ENCODE measurements at places on chromosomes 3 and 15.

DNA sequence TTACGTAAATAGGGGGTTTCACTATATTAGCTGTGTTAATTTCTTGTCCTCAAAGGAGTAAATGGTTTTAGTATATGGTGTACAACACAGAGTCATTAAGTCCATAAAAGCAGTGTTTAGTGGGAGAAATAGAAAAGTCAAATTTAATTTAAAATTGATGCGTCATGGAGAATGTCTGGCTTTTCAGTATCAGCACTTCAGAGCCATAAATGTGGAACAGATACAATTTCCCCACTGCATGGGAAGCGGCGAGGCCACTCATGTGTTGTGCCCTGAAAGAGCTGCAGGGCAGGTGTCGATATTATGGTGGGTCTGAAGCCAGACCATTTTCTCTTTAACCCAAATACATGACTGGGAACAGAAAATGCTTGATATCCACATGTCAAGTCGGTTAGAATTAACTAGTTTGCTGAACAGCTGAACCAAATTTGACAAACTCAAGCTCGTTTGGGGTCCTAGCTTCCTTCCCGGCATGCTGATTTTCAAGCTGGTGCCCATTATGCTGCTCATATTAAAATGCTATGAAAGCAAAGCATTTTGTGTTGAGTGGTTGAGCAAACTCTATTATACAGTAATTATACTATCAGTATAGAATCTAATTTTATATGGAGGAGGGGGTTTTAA, 364.6 kb upstream of the TBL1XR1 start:
- DNase-seq = no peak

- DNase-seq = no peak
These were observed 23.8 kb downstream of the AP3S2 start for GRCh38 chr15:89870006-89870405.

DNA sequence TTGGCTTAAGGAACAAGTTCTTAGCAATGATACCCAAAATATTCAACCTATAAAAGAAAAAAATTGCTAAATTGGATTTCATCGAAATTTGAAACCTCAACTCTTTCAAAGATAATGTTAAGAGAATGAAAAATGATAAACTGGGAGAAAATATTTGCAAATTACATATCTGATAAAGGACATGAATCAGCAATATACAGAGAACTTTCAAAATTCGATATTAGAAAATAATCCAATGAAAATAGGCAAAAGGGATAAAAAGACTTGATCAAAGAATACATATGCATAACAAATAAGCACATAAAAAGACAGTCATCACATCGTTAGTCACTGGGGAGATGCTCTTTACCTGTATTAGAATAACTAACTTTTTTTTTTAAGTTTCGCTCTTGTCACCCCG, 73.0 kb upstream of the NEO1 start:
- no peak for DNase-seq

DNA sequence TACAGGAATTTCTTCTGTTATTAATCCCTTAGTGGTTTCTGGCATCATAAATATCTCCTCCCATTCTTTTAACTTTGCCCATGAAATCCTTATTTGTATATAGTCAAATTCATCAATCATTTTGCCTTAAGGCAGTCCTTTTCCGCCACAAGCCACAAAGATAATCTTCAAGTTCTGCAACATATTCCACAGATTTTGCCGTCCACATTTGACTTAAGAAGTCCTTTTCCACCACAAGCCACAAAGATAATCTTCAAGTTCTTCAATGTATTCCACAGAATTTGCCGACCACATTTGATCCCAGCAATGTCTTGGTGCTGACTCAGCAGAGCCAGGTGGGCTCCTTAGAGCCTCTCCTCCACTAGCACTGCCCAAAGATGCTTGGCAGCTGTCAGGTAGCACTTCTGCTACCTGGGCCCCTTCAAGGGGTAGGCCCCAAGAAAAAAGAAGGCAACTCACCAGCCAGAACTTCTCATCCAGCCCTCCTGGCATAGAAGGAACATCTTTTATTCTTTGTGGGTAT, 35.0 kb downstream of the SEC22C start:
- DNase-seq = no peak

DNA sequence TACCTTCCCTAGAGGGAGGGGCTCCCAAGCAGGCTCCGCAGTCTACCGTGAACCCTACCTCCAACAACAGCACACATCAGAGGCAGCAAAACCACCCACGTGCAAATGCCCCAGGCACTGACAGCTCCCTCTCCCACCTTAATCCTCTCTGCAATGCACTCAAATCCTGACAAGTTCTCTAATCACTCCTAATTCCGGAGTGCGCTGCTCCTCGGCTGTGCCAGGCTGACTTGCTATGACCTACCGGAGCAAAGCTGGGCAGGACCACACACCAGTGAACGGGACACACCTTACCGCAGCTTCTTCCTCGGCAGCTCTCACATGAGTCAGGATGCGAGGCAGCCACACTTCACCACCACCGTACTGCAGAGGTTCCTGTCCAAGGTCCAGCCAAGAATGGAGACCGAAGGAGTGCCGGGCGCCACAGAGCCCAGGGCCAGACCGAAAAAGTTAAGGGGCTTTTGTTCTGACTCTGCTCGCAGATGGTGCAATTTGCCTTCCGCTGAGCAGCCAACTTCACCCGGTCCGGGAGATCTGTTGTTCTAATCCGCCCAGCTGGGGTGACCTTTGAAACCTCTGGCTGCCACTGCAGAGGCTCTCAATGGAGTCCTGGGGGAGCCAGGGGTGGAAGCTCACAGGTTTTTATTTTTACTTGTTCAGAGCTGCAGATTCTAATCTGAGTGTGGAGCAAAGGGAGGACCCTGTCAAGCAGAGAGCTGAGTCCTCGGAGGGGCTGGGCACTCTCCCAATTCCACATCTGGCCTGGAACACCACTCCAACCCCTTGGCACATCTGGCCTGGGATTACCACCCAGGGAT, 84.4 kb downstream of the MYLK start:
- no peak for DNase-seq

DNA sequence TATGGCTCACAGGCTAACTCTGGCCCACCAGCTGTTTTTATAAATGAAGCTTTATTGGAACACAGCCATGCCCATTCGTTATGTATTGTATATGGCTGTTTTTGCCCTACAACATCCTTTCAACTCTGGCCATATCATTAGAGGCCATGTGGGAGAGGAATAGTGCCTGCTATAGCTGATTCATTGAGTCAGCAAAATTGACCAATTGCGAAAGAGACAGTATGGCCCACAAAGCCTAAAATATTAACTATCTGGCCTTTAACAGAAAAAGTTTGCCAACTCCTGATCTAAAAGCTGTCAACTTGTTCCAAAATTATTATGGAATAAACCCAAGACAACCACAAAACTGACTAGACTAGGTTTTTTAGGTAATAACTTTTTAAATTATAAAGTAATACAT, 1.4 kb downstream of the NR1I2 start:
- no peak for DNase-seq

- no peak for DNase-seq
These were observed 43.9 kb downstream of the TJP1 start for GRCh38 chr15:29778382-29778781.

DNA sequence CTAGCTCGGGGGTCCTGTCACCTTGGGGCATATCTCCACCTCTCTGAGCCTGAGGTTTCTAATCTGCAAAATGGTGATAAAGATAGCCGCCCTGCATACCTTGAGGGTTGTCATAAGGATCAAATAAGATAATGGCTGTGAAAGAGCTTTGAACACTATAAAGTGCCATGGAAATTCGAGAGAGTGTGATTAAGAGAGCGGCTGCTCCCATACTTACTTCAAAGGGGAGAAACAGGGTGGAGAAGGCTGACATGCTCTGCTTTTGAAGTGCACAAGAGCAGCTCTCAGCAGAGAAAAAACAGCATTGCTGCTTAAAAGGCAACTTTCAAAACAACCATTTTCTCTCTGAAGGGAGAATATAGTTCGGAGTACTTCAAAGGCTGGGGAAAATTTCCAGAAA, 529.2 kb downstream of the EPHB1 start:
- DNase-seq = no peak

- no peak for DNase-seq
These were observed 28.6 kb upstream of the KBTBD12 start for GRCh38 chr3:127886231-127886955.

DNA sequence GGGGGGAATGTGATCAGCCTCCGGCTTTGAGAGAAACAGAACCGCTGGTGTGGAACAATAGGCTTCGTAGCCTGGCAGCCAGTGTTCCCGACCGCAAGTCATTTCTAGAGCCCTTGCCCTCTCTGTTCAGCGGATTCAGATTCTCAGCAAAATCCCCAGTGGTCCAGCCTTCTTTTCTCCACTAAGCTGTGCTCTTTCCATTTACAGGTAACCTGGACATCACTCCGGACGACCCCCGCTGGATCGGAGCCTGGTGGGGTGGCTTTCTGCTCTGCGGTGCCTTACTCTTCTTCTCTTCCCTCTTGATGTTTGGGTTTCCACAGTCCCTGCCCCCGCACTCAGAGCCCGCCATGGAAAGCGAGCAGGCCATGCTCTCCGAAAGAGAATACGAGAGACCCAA, 250.6 kb downstream of the SLCO3A1 start:
- no peak for DNase-seq

GRCh38 chr15:55194256-55194655, 2.5 kb downstream of the RSL24D1 start:
- no peak for DNase-seq

GRCh38 chr3:14154276-14154675, 24.1 kb downstream of the XPC start:
- DNase-seq = no peak

GRCh38 chr3:104779324-104779723, 587.4 kb upstream of the ALCAM start:
- no peak for DNase-seq

GRCh38 chr15:42155546-42156242, 742 bp downstream of the PLA2G4F start:
- DNase-seq = no peak

DNA sequence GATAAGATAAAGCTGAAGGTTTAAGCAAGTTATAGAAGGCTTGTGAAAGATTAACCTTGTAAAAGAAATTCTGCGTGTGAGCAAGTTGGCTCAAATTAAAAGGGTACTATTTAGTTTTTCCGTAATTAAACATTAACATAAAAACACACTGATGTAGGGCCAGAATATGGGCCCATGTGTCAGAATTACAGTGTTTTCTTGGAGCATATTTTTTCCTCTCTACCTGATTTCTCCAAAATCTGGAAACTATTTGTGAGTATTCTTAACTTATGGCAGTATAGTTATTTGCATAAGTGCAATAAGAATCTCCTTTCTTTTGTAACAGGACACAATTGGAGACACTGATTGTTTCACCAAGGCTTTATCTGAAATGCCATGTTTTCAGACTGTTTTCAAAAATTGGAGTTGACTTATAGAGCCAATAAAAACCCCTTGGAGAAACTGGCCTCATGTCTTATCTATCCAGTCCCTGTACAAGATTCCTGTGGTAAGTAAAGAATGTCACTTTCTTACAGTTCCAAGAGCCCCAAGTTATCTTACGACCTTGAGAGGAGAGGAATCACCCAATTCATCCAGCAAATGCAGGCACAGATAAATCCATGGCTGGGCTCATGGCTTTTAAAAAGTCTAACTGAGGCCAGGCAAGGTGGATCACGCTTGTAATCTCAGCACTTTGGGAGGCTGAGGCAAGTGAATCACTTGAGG, 47.8 kb upstream of the P2RY1 start:
- DNase-seq = no peak

- no peak for DNase-seq
These were observed 103.5 kb downstream of the SEMA6D start for GRCh38 chr15:47820747-47821319.

- DNase-seq = no peak
These were observed 560.0 kb upstream of the CFAP20DC start for GRCh38 chr3:59609657-59610348.

- no peak for DNase-seq
These were observed 41.3 kb downstream of the ARNT2 start for GRCh38 chr15:80445300-80446041.

- no peak for DNase-seq
These were observed 118.8 kb upstream of the PDZRN3 start for GRCh38 chr3:73743551-73743950.

Data from anterior cingulate cortex (tissue), 58 donors.